ENCODE measurements at places on chromosomes 2 and 18.

DNA sequence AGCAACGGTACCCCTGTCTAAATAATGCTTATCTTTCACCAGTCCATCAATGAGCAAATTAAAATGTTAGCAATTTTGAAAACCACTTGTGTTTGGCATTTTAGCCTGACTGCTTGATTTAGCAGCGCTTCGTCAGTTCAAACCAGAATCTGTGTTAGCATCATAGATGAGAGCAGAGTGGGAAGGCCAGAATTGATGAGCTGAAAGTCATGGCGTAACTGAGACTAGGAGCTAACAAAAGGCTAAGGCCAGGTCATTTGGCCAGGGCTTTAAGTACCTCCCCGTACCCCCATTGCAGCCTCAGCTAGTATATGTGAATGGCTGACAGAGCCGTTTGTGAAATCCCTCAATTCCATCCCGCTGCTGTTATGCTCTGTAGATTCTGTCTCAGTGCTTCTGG, 16.0 kb downstream of the APCDD1 start:
- no peak for DNase-seq

DNA sequence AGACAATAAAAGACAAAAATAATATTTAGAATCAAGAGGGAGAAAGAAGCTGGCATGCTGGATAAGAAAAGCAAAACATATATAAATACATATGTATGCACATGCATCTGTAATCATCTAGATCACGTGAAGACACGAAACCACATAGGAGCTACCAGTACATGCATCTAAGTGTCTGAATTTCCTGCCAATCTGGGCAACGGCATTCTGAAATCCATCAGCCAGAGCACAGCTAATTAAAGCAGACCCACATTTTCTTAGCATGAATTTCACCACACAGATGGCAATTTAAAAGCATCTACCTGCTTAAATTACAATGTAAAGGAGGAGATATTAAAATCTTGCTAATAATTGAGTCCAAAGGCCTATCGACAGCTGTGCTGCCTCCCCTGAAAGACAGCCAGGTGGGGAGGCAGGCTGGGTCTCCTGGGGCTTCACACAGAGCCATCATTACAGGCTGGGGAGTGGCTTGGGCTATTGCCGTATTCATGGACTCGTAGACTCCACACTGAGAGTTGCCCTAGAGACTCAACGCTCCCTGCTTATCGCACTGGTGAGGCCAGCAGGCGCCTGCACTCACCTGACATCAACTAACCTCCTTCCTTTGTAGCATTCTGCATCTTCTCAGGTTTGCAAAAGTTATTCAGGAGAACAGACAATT, 272.5 kb upstream of the PXDN start:
- no peak for DNase-seq

DNA sequence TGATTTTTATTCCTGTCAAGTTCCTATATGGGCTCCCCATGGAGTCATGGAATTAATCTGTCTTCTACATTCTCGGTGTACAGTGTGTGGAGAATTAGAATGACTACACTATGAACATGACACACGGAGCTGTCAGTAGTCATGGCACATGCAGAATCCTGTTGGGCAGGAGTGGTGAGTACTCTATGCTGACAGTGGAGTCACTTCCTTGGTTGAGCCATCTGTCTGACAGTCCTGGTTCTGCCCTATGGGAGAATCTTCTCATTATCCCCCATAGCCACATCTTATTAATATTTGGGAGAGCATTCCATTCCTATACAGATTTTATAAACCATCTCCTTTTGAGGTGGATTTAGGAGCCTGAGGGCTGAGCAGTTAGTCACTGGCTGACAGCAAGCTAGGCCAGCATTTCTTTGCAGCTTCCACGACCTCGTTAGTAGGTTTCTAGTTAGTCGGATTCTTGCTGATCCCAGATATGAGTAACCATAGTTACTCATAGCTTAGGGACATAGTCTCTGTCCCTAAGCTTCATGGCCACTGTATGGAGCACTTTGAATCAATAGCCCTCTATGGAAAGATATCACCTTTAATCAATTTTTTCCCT, 90.6 kb downstream of the MDH1 start:
- no peak for DNase-seq

DNA sequence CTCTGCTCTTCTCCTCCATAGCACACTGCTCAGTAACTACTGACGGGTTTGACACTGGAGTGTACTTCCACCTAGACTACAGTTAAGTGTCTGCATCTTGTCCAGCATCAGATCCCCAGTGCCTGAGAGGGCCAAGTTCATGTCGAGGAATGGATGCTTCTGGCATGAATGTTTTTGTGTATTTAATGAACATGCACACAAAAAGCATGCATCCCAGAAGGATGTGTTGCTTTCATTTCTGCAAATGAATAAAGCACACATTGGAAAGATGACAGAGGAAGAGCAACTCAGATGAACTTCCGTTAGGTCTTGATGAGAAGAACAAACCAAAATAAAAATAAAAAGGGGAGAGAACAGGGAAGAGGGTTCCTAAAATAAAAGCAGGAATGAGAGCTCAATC, 27.9 kb downstream of the C2orf49 start:
- no peak for DNase-seq

GRCh38 chr18:69763002-69763401, 184.7 kb downstream of the CD226 start:
- DNase-seq, result no peak

DNA sequence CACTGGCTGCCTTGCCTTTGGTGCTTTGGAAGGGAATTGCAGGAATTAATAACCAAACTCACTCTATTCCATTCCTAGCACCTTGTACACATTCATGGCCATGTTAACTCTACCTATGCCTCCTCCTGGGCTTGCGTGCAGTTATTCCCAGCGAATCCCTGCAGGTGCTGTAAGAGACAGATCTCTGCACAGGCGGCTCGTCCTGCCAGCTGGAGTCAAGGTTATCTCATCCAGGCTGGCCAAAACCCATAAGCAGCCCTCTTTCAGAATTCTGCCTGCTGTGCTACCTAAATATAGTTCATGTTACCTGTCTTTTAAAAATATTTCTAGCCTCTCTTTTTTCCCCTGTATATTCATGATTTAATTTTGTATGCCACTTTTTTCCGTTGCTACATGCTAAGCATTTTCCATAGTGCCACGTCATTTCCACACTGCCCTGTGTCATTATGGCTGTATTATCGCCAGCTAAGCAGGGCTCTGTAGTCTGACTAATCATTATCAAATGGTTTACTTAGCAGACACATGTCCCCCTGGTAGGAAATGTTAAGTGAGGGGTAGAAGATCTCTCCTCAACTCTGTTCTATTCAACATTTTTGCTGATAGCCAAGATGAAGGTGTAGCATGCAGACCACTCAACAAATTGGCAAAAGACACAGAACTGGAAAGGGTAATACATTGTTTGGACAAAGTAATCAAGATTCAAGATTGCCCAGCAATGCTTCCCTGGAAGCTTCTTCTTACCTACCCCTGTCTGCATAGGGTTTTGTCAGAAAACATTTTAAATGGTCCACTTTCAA, 79.7 kb upstream of the TAF1B start:
- peak; percentile 56 for DNase-seq

GRCh38 chr2:203394519-203395227, 66.5 kb downstream of the ABI2 start:
- no peak for DNase-seq

GRCh38 chr2:9832586-9832985, 10.7 kb upstream of the TAF1B start:
- no peak for DNase-seq

DNA sequence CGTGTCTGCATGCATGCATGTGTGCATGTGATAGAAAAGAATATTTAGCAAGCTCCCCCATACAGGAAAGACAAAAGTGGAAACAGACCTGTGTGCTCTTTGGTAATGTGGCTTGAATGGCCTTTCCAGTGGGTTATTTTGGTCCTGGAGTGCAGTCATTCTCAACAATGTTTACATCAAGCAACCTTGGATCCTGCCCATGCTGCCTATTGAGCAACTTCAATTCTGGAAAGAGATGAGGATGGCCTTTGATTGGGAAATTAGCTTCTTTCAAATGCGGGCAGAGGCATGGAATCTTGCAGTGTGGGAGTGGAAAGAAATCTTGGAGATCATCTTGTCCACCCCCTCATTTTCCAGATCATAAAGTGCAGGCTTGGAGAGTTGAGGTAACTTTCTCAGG, 87.2 kb upstream of the SMAD2 start:
- no peak for DNase-seq

GRCh38 chr2:209956271-209956670, 46.2 kb upstream of the RPE start:
- DNase-seq, result no peak

DNA sequence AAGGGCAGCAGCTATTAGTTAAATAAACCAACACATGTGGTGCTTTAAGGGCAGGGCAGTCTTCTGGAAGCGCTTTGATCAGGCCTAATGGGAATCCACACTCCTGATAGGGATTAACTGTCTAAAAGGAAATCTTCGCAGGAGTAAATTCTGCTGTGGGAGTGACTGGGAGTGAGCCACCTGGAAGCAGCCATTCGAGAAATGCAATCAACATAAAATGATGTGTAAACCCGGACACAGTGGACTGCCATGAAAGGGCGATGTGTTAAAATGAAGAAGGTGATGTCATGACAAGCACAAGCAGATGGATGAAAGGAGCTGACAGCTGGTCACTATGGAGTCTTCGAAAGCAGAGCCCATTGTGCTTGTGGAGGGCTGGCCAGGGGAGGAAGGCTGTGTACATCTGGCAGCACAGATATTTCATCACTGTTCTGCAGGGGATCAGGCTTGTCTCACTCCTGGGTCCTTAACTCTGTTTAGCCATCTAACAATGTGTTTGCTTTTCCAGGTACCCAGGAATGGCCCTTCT, 24.8 kb upstream of the GALNT14 start:
- DNase-seq, result no peak

- no peak for DNase-seq
Observed at GRCh38 chr2:24179683-24180082, 4.8 kb downstream of the FAM228A start.

DNA sequence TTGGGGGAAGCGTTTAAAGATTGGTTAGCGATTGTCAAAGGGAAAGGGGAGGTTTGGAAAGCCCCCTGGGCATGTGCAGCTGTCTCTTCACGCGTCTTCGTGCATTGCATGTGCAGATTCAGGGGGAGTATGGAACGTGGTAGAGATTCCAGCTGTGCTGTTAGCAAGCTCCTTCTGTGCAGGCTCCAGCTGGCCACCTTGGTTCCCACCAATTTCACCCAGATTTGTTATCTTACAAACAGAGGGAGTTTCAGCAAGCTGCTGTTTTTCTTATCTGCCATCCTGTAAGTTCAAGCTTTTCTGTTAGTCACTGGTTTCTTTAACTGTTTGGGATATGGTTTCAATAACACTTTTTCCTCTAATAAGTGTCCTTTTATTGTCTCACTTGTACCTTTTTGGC, 30.4 kb downstream of the FARP2 start:
- no peak for DNase-seq

GRCh38 chr2:41963661-41964525, 83.9 kb upstream of the PKDCC start:
- DNase-seq, result peak; percentile 62

DNA sequence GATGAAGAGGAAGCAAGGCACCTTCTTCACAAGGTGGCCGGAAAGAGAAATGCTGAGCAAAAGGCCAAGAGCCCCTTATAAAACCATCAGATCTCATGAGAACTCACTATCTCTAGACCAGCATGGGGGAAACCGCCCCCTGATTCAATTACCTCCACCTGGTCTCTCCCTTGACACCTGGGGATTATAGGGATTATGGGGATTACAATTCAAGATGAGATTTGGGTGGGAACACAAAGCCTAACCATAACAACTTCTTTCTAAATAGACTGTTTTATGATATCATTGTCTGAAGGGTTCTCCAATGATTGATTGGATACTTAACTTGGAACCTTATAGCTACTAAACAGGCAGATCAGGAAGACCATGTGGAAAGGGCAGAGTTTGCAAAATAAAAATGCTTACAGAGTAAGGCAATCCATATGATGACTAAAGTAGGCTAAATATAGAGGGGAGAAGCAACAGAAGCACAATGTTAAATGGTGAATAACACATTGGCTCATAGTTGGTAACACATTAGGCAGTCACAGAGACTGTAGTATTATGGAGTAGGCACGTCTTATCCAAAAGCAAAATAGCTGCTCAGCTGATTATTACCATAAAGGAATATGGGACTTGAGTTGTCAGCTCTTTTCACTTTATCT, 179.0 kb downstream of the BARD1 start:
- no peak for DNase-seq

DNA sequence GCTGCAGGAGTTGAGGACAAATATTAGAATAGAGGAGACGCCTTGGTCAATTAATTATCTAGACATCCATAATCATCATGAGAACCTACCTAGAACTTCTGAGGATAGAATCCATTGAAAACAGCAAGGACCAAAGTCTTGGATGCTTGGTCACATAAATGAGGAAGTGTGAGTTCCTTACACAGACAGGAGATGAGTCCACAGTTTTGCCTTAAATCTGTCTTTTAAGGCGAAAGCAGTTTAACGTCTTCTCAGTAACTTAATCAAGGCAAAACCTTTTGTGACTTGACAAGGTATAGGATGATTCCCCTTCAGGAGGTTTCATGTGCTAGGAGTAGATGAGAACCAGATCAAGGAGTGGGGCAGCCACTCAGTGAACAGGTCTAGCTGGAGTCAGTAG, 1783.2 kb upstream of the CELF4 start:
- no peak for DNase-seq

DNA sequence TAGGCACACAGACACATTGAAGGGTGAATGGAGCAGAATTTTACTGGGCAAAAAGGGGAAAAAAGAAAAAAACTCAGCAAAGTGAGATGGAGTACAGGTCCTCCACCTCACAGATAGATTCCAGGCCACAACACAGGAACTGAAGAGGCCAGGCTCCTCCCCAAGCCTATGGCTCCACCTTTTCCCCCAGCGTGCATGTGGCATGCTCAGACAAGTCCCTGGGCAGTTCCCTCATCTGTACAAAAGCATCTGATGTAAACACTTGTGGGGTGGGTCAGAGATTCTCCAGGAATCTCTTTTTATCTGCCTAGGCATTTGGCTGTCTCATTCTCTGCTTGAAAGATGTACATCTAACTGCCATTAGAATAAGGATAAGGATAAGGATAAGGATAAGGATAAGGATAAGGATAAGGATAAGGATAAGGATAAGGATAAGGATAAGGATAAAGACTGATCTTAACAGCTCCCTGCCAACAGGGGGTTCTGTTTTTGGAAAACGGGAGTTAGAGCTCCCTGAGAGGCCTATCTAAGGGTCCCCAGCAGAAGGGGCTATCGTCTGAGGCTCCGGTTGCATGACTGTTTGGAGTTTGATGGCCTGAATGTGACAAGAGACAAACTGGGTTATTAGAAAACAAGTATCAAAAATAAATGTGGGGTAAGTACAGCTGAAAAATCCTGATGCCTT, 17.2 kb upstream of the ASXL3 start:
- no peak for DNase-seq

- DNase-seq, result no peak
Observed at GRCh38 chr18:3878401-3878800, 428.4 kb downstream of the TGIF1 start.

- DNase-seq, result no peak
Observed at GRCh38 chr2:183063083-183063482, 15.5 kb upstream of the DUSP19 start.

GRCh38 chr18:31819106-31819924, 58.6 kb upstream of the SLC25A52 start:
- no peak for DNase-seq

Data from left ventricle myocardium superior (tissue), 1 donor.